ENCODE measurements at places on chromosomes 12 and 14.

- no peak for DNase-seq
Observed at GRCh38 chr12:89752341-89752740, 43.7 kb upstream of the ATP2B1 start.

DNA sequence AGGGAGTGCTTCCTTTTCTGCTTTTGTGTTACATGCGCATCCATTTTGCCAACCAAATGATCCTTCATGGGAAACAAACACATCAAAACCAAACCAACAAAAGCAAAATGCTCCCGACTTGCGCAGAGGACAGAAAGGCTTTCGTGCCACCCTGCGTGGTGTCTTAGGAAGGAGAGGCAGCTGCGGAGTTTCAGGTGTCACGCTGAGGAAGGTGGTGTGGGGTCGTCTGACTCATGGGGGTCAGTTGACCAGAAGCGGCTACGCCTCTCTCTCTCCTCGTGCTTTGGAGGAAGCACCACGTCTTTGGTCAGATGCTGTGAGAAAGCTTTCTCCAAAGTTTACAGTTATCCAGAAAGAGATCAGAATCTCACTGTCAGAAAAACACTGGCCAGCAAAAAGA, 7.9 kb downstream of the EMP1 start:
- no peak for DNase-seq

- no peak for DNase-seq
Observed at GRCh38 chr12:6828781-6829535, 751 bp downstream of the P3H3 start.

DNA sequence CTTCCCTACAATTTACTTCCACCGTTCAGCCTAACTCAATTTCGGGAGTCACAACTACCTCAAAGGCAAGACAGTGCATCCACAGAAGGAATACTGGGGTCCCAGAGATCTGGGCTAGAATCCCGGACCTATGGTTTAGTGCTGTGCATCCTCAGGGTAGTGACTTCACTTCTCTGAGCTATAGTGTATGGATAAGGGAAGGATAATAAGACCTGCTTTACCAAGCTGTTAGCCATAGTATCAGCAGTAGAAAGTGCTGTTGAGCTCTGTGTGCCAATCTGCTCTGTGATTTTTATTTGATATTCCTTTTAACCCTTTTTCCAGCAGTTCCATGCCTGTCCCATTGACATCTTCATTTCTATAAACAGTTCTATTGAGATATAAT, 1044.3 kb downstream of the BCL11B start:
- DNase-seq: no peak

DNA sequence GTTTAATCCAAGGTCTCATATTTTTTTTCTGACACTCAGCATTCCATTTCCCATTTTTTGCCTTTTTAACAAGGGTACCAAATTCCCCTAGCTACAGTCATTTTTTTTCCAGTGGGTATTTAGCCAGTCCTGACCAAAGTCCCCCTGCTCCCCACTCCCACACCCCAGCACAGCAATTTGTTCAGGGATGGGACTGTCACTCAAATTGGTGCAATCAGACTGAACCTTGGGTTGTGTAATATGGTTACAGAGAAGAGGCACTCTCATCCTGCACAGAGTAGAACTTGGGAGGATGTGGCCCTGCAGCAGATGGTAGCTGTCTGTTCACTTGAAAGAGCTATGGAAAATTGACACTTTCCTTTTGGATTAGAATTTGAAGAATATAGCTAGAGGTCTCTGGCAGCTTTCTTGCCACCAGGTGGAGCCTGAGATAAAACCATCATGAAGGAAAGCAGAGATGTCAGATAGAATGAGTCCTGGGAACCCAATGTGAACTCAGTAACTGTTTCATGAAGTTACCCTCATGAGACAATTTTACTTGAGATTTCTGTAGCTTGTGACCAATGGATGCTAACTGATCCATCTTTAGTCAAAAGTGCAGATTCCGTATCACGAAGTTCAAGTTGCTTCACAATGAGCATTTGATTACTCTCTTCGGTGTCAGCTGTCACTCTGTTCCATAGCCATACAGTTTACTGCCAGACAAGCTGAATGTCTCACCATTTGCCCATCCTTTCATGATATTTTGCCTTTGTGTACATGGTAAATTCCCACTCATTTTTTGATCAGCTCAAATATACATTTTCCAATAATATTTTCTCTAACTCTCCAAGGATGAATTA, 394.0 kb upstream of the SYT1 start:
- no peak for DNase-seq

DNA sequence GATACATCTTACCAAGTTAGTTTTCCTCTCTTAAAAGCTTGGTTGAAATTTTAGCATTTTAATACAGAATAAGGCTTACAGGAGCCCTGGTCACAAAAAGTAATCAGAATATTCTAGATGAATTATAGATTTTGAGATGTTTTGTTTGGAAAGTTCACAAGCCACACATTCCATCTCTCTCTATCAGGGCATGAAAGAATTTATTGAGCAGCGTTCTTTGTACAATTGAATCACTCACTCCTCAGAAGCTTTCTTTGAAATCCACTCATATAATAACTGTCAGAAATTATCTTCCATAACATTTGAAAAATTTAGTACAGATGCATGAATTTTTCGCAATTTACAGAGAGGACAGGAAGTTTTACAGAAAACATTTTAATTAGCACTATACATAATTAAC, 938.6 kb upstream of the MDGA2 start:
- DNase-seq: no peak

DNA sequence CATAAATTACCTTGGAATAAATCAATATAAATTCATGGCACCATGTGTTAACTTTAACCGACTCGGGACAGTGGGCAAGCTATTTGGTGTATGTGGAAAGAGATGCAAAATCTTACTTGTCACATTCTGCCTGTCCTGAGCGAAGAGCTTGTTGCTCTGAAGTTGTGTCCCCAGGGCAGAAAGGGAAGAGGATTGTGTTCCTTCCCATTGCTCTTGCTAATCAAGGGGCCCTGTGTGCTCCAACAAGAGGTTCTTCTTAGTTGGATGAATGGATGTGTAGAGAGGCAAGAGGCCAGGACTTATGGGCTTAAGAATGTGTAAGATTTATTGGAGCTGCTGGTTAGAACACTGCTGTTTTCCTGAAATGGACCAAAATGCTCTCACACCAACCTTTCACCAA, 36.5 kb upstream of the FRS2 start:
- DNase-seq: no peak

DNA sequence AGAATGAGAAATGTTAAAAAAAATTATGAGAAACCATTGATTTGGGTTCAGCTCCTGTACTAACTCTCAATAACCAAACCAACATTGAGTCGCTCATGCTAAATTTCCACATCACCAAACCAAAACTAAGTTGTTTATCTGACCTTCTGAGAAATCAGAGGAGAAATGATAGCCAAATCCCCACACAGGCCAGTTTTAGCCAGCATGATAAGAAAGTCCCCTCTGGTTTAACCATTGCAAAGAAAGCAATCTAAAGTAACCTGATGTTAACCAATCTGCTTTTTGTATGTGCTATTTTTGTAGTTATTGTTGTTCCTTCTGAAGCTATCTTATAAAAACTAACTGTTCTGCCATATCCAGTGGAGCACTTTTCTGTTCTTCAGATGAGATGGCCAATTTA, 599.7 kb downstream of the SLC16A7 start:
- peak; percentile 2 for DNase-seq

DNA sequence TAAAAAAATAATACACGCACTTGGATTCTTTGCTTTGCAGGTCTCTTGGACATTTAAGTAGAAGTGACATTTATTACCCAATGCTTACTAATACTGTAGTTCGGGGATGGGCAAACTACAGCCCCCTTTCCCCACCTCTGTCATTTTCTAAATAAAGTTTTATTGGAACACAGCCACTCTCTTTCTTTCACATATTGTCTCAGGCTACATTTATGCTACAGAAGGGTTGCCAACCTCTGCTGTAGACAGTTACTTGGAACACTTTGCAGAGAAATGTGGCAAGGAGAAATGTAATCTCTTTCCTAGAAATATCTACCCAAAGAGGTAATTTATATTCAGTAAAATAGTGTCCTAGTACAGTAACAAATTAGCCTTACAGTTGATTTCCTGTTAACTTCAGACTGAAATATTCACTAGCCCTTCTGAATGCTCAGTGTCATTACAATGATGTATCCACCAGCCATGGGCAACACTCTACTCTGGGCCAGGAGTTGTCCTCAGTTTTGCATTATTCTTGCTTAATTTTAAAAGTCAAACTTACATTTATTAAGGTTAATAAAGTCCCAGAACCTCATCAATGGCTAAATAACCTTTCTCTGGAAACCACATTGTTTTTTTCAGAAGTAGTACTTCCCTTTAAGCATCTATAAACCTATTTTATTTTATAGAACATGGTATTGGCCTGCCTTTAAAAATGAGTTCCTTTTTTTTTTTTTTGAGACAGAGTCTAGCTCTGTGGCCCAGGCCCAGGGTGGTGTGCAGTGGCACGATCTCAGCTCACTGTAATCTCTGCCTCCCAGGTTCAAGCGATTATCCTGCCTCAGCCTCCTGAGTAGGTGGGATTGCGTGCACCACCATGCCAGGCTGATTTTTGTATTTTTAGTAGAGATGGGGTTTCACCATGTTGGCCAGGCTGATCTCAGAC, 269.6 kb upstream of the AMIGO2 start:
- no peak for DNase-seq

- no peak for DNase-seq
Observed at GRCh38 chr14:47389535-47389934, 285.9 kb downstream of the MDGA2 start.

DNA sequence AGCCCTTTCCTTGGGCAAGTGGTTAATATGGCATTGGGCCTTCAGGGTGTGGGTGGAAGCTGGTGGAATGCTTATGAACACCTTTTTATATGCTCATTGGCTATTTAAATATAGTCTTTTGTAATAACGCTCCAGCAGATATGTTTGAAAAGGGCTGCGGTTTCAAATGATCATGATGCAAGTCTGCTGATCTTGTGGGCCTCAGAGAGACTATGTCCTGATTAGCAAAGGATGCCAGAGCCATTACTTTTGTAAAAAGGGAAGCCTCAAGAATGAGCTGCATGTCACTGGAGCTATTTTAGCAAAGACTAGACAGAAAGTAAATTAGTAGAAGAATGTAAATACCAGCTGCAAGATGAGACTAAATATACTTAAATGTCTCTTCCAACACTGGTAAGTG, 200.5 kb downstream of the GXYLT1 start:
- no peak for DNase-seq

- DNase-seq: no peak
Observed at GRCh38 chr12:4450551-4451112, 5.0 kb upstream of the FGF6 start.

- DNase-seq: no peak
Observed at GRCh38 chr12:52270541-52271070, 3.8 kb upstream of the KRT86 start.

DNA sequence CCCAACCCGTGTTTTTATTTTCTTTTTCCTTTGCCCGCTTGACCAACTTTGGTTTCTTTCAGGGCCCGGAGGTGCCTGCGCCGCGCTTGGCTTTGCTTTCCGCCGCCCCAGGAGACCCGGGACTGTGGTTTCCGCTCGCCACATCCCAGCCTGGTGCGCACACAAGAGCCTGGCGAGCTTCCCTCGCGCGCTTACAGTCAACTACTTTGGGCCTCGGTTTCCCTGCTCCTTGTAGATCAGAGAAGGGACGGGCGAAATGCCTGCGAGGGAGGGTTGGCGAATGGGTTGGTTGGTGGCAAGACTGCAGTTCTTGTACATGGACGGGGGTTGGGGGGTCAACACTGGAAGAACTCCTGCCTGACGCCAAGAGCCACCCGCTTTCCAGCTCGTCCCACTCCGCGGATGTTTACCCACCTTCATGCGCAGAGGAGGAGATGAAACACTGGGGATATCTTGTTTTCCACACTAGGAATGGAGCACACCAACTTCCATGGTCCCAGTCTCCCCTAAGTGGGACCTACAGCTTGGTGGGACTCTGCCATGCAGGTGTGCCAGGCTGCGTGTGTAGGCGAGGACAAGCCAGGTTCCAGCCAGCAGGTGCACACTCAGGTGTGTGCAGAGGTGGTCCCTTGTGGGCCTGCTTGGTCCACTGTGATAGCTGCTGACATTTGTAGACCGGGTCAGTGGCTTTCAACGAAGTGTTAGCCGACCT, 16.6 kb upstream of the TBX3 start:
- DNase-seq: no peak

- no peak for DNase-seq
Observed at GRCh38 chr12:127496255-127496654, 770.7 kb upstream of the TMEM132C start.

- DNase-seq: no peak
Observed at GRCh38 chr12:106750524-106750923, 24.0 kb upstream of the RIC8B start.

GRCh38 chr14:101288436-101289229, 272.7 kb upstream of the DIO3 start:
- DNase-seq: no peak

- DNase-seq: no peak
Observed at GRCh38 chr12:18998343-18999261, 130.9 kb upstream of the PLEKHA5 start.

Data from erythroblast (primary cell).